Left cardiac atrium (tissue), 4 donors: ENCODE measurements at places on chromosomes 6 and 20. TPM values are rescaled to one million over a fixed set of nuclear protein-coding genes. Genes with fewer than 3 reads are reported as not detected.

The SGK2 gene
- total RNA-seq = 7.9 TPM

The FOXA2 gene
- not detected for total RNA-seq

DNA sequence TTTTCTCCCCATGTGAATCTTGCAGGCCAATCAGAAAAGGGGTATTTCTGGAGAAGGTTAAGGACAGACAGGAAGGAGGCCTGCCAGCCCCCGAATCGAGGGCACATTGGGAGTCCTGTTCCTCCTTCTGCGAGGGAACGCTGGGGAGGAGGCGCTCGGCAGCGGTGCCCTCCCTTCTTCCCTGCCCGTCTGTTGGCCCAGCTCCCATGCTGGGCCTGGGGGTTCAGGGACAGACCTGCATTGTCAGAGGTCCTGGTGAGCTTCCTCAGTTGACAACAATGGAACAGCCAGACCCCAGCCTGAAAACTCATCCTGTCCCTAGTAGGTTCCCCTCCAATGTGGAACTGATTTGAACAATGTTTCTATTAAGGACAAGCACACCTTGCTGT is 15.1 kb upstream of the SYNJ2 start:
- no peak for DNase-seq

The HRH3 gene
- not detected for total RNA-seq

The CST7 gene
- 2.7 TPM for total RNA-seq

DNA sequence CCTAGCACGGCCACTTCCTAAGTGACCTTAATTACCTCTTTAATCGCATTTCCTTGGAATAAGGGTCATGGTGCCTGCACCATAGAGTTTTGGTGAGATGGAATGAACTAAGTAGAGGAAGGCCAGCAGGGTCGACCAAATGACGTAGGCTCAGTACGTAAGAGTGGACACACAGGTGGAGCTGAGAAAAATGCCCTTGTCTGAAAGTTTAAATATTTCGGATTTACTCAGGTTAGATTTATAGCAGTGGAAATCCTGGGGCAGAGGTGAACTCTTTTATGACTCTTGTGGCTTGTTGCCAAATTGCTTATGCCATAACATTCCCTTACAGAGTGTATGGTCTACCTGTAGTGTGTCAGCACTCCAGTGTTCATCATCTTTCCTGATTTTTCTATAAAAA is 23.6 kb upstream of the BTBD3 start:
- no peak for DNase-seq

The ACTR5 gene
- 5.1 TPM for total RNA-seq

DNA sequence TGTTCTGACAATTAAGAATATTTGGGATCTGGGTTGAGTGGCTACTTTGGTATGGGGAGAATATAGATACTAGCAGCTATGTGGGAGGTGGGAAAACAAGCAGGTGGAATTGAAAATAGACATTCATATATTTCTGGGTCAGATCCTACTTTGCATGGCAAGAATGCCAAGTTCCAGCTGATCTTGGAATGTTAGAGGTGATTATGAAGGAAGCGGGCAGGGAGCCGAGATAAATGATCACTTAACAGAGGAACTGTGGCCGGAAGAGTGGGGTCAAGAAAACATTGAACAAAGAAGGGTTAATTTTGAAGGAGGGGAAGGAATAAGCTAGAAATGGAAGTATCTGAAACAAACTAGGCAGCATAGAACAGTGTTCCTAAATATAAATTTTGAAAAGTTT is 15.4 kb downstream of the PLCB1 start:
- DNase-seq = no peak

DNA sequence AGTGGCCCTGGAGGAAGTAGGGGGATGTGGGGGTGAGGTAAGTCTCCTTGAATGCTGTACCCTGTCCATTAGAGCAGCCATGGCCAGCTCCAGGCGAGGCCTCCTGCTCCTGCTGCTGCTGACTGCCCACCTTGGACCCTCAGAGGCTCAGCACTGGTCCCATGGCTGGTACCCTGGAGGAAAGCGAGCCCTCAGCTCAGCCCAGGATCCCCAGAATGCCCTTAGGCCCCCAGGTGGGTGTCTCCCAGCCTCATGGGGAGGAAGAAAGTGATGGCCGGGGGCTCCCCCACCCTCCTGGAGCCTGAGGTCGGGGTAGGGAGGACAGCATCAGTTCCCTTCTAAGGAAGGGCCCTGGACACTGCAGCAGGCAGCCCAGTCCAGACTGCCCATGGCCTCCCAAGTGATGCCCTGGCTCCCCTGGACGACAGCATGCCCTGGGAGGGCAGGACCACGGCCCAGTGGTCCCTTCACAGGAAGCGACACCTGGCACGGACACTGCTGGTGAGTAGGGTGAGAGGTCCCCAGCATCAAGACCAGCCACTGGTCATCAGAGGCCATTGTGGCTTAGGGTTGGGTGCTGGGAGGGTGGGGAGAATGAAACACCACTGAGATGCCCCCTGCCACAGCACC is 1.0 kb downstream of the GNRH2 start:
- no peak for DNase-seq

The COL9A3 gene
- total RNA-seq = 4.7 TPM

GRCh38 chr6:114084327-114084890 is 113.5 kb upstream of the HDAC2 start:
- DNase-seq = no peak
